ENCODE measurements at places on chromosomes 16 and 17.

- no peak for DNase-seq
Measured at GRCh38 chr17:9284884-9285283, 263.6 kb downstream of the NTN1 start.

GRCh38 chr17:48819466-48819865 lies 2.4 kb upstream of the TTLL6 start:
- DNase-seq, result no peak

DNA sequence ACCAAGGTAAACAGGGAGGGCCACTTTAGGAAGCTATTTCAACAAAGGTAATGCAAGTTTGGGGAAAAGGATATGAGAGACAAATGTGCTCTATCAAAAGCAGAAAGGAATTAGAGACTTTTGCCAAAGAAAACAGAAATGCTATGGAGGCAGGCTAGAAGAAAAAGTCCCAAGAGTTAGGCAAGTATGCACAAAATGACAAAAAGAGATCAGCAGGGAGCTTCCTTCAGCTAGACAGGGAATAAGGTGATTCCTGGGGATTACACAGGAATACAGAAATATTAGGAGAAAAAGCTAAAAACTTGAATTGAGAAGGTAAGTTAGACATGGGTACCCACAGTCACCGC lies 2.4 kb downstream of the FXR2 start:
- no peak for DNase-seq

DNA sequence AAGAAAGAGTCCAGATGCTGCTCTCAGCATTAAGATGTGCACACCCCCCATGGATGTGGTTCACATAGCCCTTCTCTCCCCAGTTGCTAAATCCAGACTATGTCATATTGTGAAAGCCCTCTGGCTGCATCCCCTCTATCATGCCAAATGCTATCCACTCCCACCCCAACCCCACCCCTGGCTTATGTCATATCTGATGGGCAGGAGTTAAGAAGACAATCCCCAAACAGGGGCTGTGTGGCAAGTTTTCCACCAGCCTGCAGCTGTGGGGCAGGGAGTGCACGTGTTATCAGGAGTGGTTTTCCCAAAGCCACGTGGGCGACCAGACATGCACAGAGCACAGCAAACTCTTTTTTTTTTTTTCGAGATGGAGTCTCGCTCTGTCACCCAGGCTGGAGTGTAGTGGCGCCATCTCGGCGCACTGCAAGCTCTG lies 10.0 kb downstream of the FAM117A start:
- DNase-seq, result no peak

DNA sequence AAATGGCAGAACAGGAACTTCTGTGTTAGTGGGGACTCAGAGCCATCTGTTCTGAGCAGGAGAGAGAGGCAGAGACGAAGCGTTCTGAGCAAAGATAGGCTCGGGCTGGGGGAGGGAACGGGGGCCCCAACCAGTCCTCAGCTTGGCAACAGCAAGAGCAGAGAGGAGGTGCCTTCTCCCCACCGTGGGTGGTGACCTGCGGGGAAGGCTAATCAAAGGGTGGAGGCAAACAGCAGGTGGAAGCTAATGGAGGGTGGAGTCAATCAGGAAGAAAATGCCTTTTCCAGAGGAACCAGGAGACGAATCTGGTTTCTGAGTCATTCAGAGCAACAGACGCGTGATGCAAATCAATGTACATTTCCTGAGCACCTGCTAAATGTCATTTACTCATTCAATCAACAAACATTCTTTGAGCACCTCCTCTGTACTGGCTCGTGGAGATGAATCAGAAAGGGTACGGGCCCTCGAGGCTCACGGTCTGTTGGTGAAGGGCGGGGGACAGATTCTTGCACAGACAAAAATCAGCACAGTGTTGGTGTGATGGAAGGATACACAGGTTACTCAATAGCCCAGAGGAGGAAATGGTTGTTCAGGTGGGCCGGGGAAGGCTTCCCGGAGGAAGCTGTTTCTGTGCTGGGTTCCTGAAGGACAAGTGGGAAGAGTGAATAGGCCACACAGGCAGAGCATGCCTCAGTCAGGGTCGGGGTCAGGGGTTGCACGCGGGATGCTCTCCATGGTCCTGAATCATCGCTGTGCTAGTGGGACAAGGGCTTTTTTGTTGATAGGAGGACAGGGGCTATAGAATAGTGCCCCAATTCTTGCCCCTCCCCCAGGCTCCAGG lies 5.7 kb upstream of the SPNS2 start:
- no peak for DNase-seq

Data from memory B cell (primary cell).